ENCODE measurements at places on chromosomes 7 and 10.

- DNase-seq = no peak
Observed at GRCh38 chr10:126437635-126438406, 49.5 kb upstream of the ADAM12 start.

- DNase-seq = no peak
Observed at GRCh38 chr7:89661876-89662275, 492.4 kb upstream of the STEAP1 start.

- DNase-seq = no peak
Observed at GRCh38 chr7:141053626-141054025, 20.2 kb upstream of the TMEM178B start.

DNA sequence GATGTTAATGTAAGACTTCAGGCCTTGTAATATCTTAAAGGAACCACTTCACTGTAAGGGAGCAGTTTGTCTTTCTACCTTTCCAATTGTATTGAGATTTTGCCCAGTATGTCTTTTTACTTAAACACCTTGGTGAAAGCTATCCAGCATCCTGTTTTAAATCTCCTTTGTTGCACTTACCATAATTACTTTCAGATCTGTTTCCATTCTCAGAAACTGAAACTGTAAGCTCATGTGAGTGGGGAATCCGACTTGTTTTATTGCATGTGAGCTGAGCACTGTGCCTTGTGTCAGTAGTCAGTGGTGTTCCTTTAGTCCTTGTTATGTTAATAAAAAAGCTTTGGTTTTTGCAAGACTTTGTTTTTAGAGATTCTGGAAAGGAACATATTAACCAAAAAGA lies 42.2 kb downstream of the BMPR1A start:
- DNase-seq = no peak

DNA sequence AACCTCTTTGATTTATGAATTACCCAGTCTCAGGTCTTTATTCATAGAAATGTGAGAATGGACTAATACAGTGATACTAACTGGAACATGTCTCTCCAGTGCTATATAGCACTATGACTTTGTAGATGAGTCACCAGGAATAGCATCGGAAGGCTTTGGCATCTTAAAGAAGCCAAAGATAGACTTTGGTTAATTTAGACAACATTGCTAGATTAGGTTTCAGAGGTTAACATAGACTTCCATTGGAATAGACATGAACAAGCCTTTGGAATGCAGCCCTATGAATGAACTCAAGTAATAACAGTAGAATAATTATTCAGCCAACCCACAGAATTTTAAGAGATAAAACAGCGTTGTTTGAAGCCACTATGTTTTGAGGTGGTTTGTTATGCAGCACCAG lies 169.2 kb downstream of the HGF start:
- DNase-seq = no peak

DNA sequence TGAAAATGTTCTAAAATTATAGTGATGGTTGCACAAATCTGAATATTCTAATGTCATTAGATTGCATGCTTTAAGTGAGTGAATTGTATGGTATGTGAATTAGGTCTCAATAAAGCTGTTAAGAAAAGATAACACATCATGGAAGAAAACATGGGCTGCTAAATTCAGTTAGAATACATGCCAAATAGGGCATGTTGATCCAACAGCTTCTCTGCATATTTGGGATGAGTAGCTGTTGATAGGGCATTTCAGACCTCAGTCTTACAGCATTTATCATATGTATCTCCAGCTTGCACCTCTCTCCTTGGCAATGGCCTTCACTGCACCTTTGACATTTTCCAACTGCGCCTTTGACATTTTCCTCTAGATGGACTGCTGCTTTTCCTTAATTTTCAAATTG lies 13.2 kb downstream of the CREB5 start:
- no peak for DNase-seq

DNA sequence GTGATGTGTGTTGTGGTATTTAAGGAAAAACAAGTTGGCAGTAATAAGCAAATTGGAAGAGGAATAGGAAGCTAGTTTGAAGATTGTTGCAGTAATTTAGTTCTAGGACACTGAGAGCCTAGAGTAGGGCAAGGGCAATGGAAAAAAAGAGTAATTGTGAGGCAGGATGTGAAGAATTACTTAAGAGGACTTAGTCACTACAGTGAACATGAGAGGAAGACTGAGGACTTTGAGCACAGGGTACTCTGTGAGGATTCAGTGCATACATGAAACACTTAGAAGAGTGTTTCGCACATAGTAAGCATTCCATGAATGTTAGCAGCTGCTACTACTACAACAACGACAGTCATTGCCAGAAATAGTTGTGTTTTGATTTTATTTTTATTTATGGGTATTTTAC lies 30.9 kb upstream of the DKK1 start:
- DNase-seq = no peak

GRCh38 chr7:138954545-138955475 lies 26.4 kb downstream of the KIAA1549 start:
- DNase-seq = no peak

GRCh38 chr10:8069108-8069507 lies 14.6 kb downstream of the GATA3 start:
- DNase-seq = no peak

DNA sequence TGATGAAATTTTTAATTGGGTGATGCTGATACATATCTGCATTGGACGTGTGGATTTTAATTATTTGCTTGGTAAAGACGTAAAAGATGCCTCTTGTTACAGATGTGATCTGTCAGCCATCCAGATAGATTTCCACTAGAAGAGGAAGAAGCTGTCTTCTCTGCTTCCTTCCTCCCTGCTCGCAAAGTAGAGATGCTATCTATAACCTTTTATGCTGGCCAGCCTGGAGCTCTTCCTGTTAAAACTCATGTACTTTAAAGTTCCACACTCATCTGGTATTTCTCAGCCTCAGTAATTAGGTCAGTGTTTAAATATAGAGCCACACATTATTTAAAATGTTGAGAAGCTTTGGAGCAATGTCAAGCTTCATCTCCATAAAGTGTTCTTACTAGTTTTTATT lies 51.2 kb upstream of the TMEM229A start:
- no peak for DNase-seq

- no peak for DNase-seq
Observed at GRCh38 chr10:101323495-101323894, 30.5 kb upstream of the BTRC start.

- DNase-seq = no peak
Observed at GRCh38 chr7:80346704-80347103, 165.2 kb downstream of the GNAT3 start.

DNA sequence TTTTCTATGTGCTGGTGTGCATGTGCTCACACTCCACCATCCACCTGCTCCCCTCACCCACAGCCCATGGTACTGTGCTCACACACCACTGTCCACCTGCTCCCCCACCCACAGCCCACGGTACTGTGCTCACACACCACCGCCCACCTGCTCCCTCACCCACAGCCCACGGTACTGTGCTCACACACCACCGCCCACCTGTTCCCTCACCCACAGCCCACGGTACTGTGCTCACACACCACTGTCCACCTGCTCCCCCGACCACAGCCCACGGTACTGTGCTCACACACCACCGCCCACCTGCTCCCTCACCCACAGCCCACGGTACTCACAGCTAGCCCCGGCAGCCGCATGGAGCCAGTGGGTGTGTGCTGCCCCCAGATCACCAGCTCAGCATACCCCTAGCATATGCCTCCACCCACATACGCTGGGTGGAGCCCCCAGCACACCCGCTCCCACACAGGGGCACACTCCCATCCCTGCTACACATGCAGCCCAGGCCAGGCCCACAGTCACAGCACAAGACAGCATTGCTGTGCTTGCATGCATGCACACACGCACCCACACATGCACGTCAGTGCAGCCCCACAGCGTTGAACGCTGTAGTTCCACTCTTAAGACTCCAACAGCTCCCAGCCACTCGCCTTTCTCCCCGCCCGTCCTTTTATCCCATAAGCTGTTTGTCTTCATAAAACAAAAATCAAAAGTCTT lies 62.0 kb downstream of the PAX2 start:
- DNase-seq = no peak

GRCh38 chr10:13767676-13768178 lies 181.0 kb downstream of the PRPF18 start:
- no peak for DNase-seq

GRCh38 chr10:70589762-70590654 lies 12.5 kb downstream of the PRF1 start:
- DNase-seq = peak; percentile 87

DNA sequence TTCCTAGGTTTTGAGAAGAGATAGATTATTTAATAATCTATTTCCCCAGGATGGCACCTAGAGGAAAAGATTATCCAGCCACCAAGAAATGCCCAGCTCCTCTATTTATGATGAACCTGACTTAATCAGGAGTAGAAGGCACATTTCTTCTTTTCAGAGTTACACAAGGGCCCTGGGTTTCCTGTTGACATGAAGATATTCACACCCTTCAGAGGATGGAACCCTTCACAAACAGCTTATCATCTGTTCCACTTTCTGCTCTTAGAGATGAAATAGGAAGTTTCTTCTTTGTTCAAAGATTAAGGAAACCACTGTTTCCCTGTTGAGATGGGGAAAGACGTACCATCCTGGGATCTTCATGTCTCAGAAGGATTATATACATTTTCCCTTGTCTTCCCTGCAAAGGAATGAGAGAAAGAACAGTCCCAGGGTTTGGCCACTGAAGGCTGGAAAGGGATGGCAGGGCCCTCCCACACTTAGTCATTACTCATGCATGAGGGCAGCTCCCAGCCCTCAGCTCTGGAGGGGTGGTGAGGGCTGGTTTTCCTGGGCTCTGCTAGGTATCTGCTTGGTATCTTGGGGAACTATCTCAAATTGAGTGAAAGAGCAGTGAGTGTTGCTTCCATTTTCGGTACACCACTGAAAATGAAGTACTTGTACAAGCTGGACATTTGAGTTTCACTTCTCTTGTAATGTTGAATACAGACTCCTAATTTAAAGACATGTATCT lies 64.0 kb downstream of the MTPAP start:
- no peak for DNase-seq

GRCh38 chr10:1358860-1359625 lies 302.9 kb downstream of the WDR37 start:
- no peak for DNase-seq

DNA sequence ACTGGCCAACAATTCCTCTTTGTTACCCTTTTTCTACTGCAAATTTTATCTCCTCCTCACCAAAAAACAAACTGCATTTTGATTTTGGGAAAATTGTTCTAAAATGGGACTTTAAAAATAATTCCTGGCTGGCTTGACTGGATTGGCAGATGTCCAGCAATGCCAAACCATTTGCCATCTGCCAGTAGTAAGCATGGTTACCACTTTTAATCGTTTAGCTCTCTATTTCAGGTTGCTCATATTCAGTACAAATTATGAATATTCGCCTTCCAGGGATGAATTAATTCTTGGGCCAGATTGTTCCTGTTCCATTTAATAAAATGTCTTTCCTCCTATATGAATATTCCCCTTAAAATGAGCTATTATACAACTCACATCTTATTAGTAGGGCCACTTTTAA lies 35.7 kb downstream of the SMNDC1 start:
- DNase-seq = no peak

DNA sequence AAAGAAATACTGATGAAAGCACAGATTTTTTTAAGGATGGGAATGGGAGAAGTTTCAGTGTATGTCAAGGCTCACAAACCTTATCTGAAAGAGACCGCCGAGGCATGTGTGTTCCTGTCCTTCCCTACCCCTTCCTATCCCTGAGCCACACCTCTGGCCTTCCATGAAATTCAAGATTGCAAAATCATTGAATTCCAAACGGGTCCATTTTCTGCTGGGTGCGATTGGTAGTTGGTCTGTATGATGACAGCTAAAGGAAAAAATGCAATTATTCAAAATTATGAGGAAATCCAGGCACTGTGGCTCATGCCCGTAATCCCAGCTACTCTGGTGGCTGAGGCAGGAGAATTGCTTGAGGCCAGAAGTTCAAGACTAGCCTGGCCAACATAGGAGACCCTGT lies 170.1 kb downstream of the ARHGAP12 start:
- no peak for DNase-seq

DNA sequence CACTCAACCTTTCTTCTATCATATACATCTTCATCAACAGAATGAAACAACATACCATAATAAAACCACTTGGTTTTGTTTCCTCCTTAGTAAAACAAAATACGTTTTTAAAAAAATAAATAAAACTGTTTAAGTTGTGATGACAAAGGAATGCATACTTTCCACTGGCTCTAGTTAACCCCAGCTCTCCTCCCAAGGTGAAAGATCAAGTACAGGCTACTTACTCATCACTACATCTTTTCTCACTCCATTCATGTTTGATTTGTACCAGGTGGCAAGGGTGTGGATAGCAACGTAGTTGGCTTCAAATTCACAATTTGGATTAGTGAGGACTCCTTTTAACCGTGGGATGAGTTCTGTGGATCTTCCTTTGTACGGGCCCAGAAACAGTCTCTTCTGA lies 14.7 kb downstream of the OGA start:
- no peak for DNase-seq

- no peak for DNase-seq
Observed at GRCh38 chr7:149171892-149172533, 23.3 kb upstream of the ZNF282 start.

GRCh38 chr7:158993591-158993990 lies 137.2 kb downstream of the DYNC2I1 start:
- no peak for DNase-seq

DNA sequence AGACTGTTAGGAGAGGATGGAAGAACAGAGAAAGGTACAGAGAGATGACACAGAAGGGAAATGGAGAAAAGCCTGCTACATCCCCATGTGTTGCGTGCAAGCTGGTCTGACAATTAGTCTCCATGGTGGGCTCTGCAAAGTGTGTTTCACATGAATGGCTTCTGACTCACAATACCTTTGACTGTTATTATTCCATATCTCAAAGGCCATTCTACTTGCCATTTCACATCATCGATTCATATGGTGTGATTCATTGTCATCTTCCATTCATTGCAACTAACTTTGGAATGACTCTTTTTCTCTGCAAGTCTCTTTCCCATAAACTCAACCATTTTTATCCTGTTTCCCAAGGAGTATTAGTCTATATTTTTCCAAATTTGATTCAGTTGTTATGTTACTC lies 208.9 kb upstream of the INHBA start:
- DNase-seq = no peak

DNA sequence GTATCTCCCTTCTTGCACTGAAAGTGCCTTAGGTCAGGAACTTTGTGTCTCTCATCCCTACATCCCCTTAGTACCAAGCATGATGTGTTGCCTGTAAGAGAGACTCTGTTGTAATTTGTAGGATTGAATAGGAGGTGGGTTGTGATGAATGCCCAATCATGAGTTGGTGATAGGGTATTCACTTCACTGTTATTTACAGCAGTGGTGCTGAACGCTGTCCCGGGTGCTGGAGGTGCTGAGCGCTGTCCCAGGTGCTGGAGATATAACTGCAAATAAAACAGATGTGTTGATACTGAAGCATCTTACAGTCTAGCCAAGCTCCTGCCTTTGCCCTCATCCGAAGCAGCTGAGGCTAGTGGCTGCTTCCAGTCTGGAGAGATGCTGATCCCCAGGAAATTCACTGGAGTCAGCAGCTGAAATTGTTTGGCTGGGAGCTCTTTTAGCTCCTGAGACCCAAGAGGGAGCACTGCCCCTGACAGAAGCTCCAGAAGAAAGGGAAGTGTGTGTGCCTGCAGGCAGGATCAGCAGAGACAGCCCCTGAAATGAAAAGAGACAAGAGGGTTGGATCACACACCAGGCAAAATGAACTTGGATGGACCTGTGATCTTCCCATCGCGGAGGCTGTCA lies 183.4 kb downstream of the SORCS3 start:
- DNase-seq = peak; percentile 68
